Activated T-helper 1 cell treated with anti-CD3 and anti-CD28 coated beads, Interleukin-12 subunit alpha, Interleukin-12 subunit beta, Interleukin-2, Interleukin-4 antibody, amounts not matched to agents 30 ng/mL and 10 ng/mL and 1 ng/mL, durations not matched to agents 14 hours and 24 hours and 36 hours (primary cell): ENCODE measurements at places on chromosomes 6 and 20. TPM values are rescaled to one million over a fixed set of nuclear protein-coding genes. Genes with fewer than 3 reads are reported as not detected.

Gene CRIP3
- total RNA-seq, result not detected in 2 replicates

GRCh38 chr20:13638162-13638495 lies 603 bp downstream of the TASP1 start:
- no peak for DNase-seq

DNA sequence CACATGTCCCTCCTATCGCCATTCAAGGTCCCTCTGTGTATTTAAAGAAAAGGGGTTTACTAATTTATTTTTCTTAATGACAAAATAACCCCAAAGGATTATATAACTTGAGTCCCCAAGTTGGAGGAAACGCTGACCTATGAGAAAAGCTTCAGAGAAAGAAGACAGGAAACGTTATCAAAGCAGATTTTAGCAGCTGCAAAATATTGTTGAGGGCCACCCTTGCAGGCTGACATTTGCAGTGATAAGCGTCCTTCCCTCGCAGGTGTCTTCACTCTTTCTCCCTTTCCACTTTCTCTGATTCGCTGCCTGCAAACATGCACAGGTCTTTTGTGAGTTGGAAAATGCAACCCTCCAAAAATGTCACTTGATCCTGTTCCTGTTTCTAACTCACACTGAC lies 103.2 kb upstream of the RIPOR2 start:
- no peak for DNase-seq

DNA sequence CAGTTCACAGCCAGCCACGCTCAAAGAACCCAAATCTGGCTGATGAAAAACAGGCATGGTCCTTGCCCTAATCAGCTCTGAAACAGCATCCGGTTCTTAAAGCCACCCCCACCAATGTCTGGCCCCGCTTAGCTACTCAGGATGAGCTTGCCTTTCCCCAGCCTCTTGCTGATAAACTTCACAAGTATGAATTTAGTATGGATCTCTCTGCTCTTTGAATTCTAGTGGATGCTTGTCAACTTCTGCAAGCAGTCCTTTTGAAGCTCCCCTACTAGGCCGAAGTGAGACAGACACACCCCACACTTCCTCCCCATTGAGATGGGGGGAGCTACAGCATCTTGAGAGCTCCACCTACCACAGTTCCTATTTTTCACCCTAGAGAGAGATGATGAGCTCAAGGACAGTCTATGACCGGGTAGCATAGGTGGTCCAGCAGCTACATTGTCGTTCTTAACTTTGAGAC lies 36.7 kb downstream of the EBF4 start:
- DNase-seq, result no peak

Gene PLA2G7
- total RNA-seq, result not detected in 2 replicates

DNA sequence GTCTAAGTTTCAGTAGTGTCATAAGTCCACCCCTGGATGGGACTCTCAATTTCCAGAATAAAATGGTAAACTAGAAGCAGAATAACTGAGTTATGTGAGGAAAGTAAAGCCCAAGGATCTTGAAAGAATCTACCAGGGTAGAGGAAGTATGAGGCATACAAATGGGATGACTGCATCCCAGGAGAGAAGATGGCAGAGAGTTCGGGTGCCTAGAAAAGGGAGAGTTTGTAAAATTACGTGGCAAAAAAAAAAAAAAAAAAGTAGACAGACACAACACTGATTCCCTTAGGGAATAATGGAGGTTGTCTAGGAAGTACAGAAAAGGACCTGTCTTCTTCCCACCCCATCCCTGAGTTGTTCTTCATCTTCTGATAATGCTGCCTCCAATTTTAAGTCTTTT lies 3.4 kb downstream of the GABBR1 start:
- no peak for DNase-seq

Gene C20orf173
- not detected in 2 replicates for total RNA-seq

Gene C20orf202
- not detected in 2 replicates for total RNA-seq

Gene TRIM10
- 0.05 and 0.08 TPM in 2 replicates for total RNA-seq

DNA sequence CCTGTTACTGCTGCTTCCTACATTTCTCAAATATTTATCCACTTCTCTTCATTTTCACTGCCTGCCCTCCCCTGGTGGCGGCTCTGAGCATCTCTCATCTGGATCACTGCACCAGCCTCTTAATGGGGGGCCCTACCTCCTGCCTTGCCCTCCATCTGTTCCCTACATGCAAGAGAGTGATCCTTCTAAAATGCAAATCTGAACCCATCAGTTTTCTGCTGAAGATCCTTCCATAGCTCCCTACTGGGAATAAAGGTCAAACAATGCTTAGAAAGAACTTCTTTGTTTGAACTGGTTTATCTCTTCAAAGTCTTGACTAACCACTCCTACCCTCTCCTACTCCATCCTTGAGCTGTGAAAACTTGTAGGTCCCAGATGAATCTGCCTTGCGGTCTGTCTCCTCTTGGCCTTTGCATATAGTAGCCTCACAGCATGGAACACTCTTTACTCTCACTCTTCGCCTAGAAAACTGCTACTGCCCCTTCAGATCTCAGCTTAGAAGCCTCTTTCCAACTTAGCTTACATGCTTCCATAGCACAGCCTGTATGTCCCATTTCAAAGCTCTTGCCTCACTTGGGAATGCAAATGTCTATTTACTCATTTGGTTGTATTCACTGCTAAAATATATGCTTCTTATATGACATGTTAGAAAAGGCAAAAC lies 119.3 kb downstream of the QRSL1 start:
- DNase-seq, result no peak

DNA sequence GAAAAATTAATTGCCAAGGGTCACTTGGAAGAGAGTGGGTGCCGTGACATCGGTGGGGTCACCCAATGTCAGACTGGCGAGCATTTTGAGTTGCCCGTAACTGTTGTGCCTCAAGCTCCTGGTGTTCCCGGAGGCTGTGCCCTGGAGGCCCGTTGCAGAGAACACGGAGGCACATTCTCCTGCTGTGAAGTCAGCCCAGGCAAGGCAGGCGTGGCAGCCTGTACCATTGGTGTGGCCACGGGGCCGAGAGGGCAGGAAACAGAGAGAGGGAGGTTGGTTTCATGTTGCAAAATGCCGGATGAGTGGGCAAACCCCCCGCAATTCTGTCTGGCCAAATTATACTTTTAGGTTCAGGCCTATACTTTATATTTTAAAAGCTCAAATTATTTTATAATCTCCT lies 81.2 kb downstream of the THBS2 start:
- DNase-seq, result no peak

DNA sequence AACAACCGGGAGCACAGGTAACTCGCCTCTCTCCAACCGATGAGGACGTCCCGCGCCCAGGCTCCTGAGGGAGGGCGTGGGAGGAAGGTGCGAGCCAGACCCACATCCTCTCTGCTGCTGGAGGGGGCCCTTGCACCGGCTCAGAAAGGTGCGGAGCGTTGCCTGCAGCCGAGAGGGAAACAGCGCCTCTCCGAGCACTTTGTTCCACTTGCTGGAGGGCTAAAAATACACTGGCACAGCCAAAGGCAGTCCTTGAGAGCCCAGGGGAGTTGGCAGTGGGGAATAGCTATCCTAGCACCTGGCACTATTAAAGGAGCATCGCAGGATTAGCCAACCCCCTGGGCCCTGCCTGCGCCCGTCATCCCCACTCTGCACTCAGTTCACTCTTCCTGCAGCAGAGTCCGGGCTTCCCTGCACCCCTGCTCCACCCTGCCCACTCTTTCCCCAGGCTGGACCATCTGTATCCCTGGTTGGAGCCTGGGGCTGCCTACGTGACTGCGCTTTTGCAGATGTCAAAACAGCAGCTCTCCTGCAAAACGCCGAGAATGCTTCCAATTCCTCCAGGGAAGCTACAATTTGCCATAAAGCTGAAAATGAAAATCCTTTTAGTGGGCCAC lies 108.9 kb downstream of the SNX5 start:
- DNase-seq, result no peak

DNA sequence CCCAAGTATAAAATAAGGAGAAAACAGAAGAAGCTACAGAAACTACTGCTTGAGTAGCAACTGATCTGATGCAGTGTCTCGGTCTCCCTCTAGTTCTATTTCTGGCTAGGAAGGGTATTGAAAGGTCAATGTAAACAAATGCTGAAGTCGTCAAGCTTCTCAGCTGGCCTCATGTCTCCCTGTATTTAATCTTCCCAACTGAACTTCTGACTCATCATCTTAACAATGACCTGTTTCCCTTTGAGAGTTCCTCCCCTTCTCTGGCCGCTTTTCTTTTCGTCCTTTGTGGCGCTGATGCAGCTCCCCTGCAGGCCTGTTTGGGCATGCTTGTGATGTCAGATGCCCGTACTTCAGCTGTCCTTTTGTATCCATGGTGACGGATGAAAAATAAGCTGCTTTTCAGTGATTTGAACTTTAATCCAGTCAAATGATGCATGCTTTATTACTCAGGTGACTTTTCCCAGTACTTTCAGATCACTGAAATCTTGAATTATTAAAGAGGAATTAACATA lies 7.8 kb upstream of the LCA5 start:
- DNase-seq, result no peak

Gene IL17F
- total RNA-seq, result 0.27 TPM in 1 of 2 replicates, not detected in the other

Gene WFDC5
- 0.27 TPM in 1 of 2 replicates, not detected in the other for total RNA-seq

GRCh38 chr20:37559312-37560027 lies 31.8 kb upstream of the BLCAP start:
- no peak for DNase-seq

GRCh38 chr6:57198926-57199636 lies 23.0 kb downstream of the RAB23 start:
- DNase-seq, result no peak
